GM10248 (cell line): ENCODE measurements at places on chromosomes 5 and 9.

- no peak for DNase-seq
These were observed 16.5 kb downstream of the UGCG start for GRCh38 chr9:111913159-111913558.

- no peak for DNase-seq
These were observed 41.8 kb upstream of the ROR2 start for GRCh38 chr9:91991721-91992341.

GRCh38 chr9:136499935-136500910, 17.4 kb upstream of the SEC16A start:
- no peak for DNase-seq

GRCh38 chr9:115553060-115553773, 435.3 kb upstream of the TNC start:
- no peak for DNase-seq

- no peak for DNase-seq
These were observed 134.3 kb upstream of the CLINT1 start for GRCh38 chr5:157993201-157993600.

DNA sequence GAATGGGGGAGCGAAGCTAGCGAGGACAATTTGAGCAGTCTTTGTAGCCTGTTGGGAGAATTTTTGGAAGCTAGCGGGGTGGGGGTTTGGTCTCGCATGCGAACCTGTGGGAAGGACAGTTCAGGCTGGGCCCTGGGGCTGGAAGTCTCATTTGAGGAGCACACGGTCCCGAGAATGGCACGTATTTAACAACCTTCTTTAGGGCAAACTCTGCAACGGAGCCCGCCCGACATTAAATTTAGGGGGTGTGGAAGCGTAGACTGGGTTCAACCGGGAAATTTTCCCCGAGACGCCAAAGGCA, 35.2 kb upstream of the NFIB start:
- DNase-seq, result no peak

DNA sequence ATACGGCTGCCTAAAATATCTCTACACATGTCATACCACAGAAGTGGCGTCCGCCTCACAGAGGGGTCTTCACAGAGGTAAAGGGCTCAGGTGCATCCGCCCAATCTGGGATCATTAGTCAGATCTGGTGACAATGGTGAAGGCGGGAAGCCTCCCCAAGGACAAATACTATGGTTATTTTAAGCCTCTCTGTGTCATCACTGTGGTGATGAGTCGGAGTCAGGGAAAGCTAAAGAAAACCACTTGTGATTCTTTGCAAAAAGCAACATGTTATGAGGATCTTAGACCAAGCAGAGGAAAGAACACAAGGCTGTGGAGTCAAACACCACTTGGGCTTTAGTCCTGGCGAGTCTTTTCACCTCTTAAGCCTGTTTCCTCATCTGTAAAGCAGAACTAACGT, 190.4 kb downstream of the DRD1 start:
- DNase-seq, result no peak

GRCh38 chr9:114410910-114411309, 23.1 kb upstream of the AKNA start:
- no peak for DNase-seq

DNA sequence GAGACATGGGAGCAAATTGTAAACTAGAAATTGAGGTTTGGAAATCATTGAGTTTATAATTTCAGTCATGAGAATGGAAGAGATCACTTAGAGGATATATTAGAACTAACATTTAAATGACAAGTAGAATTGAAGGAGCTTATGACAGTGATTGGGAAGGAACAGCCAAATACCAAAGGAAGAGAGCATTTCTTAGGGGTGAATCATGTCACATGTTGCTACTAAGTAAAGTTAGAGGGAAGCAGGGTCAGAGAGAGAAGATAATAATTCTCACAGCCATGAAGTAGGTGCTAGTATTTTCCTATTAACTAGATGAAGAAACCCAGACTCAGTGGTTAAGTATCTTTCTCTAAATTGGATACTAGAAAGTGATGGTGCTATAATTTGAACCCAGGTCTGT, 59.3 kb downstream of the COMMD10 start:
- no peak for DNase-seq

DNA sequence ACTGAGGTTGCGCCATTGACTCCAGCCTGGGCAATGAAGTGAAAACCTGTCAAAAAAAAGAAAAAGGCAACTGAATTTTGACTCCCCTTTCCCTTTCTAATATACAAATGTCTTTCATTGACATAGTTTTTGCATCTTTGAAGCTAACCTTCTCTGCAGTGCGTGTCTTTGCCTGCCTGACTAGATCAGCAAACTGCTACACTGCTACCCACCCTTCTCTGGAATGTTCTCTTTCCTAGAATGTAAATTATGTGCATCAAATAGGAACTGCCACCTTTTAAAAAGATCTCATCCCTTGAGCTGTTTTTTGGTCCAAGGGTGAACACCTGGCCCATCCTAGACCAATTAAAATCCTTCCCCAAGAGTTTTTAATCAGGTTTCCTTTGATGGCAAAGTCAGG, 127.6 kb downstream of the SLC28A3 start:
- DNase-seq, result no peak

GRCh38 chr9:593809-594208, 247.7 kb upstream of the DMRT1 start:
- no peak for DNase-seq

DNA sequence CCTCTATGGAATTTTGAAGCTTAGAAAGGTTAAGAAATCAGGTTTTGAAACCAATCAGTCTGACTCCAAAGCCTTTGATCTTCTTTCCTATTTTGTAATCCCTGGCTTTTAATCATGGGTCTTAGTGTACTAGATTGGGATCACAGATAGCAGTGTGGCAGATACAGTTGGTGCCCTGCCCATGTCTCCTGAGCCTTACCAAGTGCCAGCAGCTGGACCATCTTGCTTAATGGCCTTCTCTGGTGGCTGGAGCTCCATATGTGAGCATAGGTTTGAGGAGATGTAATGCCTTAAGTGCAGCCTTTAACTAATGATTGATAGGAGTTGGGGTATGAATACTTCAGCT, 16.7 kb upstream of the RIC1 start:
- DNase-seq, result no peak

GRCh38 chr9:78357165-78357873, 60.4 kb downstream of the PSAT1 start:
- no peak for DNase-seq

DNA sequence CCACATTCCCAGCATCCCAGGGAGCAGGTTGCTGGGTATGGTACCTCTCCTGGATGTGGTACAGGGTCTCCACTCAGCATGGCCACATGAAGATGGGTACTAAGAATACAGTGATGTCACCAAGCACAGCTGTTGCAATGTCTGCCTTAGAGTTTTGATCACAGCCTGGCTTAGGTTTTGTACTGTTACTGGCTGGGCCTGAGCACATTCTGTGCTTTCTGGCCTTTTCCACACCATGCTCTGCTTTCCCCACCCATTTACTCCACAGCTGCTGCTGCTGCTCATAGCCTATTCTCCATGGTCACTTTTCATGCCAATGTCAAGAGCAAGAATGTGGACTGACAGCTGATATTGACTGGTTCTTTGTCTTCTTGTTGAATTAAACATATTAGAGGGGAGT, 481.9 kb downstream of the ARHGEF28 start:
- no peak for DNase-seq

- DNase-seq, result peak; percentile 62
These were observed 70.0 kb downstream of the KLHL3 start for GRCh38 chr5:137665678-137666460.

DNA sequence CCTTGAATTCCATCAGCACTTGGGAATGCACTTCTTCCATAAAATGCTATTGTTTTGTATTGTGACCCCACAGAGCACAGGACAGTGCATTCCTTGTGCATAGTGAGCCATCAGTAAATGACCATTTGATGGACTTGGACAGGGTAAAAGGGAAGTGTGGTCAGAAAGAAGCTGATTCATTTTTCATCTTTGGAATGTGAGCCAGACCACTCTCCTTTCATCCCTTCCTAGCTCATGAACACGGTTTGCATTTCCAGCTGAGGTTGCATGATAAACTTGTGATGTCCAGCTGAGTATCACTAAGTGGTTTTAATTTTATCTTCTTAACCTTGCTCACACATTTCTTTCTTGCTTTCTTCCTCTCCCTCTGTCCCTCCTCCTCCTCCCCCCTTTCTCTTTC, 101.3 kb downstream of the NUDT12 start:
- DNase-seq, result no peak

DNA sequence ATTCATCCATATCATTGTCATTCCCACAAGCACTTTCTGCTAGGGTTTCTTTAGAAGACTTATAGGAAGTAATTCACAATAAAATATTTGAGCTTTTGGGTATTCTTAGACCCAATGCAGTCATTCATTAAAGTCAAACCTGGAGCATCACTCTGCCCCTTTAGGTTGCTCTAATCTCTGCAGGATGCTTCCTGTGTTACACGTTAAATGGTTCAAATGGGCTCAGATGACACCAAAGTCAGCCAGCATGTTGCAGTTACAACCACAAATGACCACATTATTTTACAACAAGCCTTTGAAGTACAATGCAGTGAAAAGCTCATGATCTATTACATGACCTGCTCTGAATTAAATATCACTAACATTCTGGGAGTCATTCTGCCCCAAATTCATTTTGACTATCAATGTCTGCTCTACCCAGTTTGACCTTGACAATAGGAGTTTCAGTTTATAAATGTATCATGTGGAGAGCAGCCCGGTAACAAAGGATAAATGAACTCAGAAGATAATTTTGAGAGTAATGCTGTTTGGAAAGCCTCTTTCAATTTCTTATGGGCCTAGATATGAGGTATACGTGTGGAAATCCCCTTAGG, 668.6 kb upstream of the DMAC1 start:
- no peak for DNase-seq

- no peak for DNase-seq
These were observed 4.4 kb upstream of the FER start for GRCh38 chr5:108743319-108743718.

GRCh38 chr5:135951257-135951656, 3.5 kb downstream of the LECT2 start:
- DNase-seq, result no peak

DNA sequence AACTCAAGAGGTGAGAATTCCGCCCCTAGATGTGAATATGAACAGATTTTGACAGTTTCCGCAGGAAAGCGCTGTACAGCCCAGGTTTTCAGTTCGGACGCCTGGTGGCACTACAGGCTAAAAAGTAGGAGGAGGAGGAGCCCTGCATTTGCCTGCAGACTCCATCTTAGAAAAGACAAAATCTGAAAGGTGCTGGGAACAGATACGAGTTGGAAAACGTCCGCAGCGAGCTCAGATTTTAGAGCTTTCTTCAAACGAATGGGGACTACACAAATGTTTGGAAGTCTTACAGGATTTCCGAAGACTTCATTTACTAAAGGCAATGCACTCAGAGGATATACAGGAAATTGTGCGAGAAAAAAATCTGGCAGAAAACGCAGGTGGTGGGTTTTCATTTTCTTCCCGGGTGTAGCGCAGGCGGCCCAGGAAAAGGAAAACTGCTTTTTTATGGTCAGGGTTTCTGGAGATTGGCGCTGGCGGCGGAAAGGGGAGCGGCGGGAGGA, 9.9 kb upstream of the PCDHB2 start:
- DNase-seq, result no peak

GRCh38 chr5:175329976-175330375, 114.0 kb downstream of the DRD1 start:
- no peak for DNase-seq

GRCh38 chr5:143016777-143017516, 246.8 kb downstream of the ARHGAP26 start:
- peak; percentile 35 for DNase-seq

DNA sequence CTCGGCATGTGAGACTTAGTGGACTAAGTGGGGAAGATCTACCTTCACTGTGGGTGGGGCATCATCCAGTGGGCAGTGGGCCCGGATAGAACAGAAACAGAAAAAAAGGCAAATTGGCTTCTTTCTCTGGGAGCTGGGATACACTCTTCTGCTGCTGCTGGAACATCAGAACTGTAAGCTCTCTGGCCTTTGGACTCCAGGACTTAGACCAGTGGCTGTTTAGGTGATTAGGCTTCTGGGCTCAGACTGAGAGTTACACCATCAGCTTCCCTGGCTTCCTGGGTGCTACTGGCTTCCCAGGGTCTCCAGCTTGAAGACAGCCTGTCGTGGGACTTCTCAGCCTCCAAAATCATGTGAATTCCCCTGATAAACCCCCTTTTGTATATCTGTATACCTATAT, 122.7 kb upstream of the SLC28A3 start:
- DNase-seq, result no peak

DNA sequence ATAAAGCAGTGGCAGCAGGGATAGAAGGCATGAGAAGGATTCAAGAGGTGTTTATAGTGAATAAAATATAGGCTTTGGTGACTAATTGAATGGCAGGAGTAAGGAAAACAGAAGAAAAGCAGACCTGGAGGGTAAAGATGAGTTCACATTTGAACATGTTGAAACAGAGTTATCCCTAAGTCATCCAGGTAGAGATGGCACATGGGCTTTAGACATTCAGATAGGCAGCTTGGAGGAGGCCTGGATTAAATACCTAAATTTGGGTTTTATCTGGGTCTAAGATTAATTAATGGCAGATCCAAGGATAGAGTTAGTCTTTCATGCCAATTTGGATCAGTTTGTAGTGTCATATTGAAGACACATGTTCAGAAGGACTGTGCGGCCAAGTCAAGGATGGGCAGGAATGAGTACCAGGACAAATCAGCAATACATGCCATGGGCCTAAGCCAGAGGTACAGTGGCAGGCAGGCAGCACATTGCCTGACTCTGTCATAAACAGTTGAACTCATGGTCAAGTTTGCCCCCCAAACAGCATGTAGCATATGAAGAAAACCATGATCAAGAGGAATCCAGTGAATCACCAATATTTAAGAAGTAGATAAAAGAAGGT, 115.5 kb upstream of the SLC12A2 start:
- no peak for DNase-seq

DNA sequence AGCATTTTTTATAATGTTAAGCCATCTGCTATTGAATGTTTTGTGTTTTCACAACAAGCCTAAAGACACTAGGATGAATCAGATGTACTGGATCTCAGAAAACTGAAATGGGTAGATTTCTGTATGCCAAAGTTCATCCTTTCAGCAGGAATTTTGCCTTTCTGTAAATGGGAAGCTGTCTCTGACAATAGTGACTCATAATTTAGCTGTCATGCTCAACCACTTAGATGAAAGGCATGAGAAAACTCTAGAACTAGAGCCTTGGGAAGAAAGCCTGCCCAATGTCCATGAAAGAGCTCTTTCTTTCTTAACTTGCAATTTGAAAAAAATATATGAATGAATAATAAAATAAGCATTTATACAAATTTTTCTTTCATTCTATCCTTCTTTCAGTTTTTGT, 616.0 kb upstream of the EDIL3 start:
- no peak for DNase-seq

DNA sequence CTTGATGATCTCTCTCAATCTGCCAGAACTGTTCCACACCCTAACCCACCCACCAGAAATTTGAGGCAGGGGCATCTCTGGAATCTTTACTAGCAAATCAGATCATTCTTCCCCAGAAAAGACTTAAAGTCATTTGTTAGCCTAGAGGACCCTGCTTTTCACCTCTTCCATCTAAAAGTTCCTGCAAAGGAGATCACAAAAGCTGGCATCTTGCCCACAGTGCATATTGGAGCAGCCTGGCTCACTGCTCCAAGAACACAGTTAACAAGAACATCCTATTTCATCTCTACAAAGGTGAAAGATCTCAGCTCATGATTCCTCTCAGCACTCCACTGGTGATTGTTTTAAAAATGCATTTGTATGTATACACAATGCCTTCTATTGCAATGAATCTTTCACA, 36.3 kb downstream of the GABRP start:
- DNase-seq, result no peak

- DNase-seq, result no peak
These were observed 52.5 kb downstream of the SPOCK1 start for GRCh38 chr5:137446615-137447014.

- DNase-seq, result no peak
These were observed 242.9 kb upstream of the IRX1 start for GRCh38 chr5:3352711-3353110.

- no peak for DNase-seq
These were observed 344.9 kb downstream of the ICE1 start for GRCh38 chr5:5767286-5767928.
